ENCODE measurements at places on chromosomes 6 and 20.
A peak's percentile ranks its signal among the peaks of the same experiment; 100 is the strongest.

DNA sequence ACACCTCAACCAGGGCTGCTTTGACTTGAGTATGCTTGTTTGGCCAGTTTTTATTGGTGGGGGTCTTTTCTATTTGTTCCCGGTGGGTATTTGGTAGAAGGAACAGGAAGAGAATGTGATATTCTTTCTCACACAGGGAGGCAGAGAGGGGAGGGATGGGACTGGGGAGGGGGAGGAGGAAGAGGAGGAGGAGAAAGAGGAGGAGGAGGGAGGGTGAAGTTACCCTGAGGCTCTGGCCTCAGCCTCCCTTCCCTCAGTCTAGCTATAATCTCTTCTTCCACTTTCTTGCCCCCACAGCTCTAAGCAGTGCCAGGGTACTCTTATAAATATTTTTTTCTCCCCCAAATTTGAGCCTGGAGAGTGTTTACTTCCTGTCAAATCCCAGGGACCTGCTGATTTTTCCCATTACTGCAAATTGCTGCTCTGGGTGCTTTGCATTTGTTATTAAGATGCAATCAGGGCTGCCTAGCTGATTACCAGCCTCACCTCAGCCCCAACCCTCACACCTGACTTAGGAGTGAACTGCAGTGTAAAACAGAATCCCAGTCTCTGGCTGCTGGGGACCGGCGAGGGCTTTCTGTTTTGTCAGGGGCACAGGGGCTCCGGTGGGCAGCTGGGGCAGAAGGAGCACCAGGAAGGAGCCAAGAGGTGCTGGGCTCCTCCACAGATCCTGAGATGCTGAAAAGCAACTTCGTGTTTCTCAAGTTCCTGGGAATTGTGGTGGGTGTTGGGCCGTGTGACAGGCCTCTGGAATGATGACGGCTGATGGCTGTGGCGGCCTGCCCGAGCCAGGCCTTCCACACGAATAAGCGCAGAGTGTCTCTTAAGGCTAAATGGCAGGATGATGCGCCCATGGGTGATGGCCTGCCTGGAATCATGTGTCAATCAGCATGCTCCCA is 141.4 kb downstream of the CD83 start:
- H3K4me3 ChIP-seq, result no peak overlapping the region
- H3K4me1 ChIP-seq, result peaks cover 9% of the 10 kb centered on the region
- H3K27ac ChIP-seq, result no peak overlapping the region
- H3K27me3 ChIP-seq, result no peaks in the 10 kb centered on the region
- DNase-seq, result no peak

- H3K27me3 ChIP-seq, result no peaks in the 10 kb centered on the region
- DNase-seq, result no peak
- no peak overlapping the region for H3K27ac ChIP-seq
- no peaks in the 10 kb centered on the region for H3K36me3 ChIP-seq
- H3K4me1 ChIP-seq, result peaks cover 26% of the 10 kb centered on the region
Observed at GRCh38 chr20:61706259-61706961, 359.3 kb downstream of the TAF4 start.

- H3K27me3 ChIP-seq, result no peaks in the 10 kb centered on the region
- no peak overlapping the region for H3K4me3 ChIP-seq
- H3K4me1 ChIP-seq, result no peaks in the 10 kb centered on the region
- no peaks in the 10 kb centered on the region for H3K36me3 ChIP-seq
Observed at GRCh38 chr6:144347933-144348332, 62.8 kb downstream of the UTRN start.

DNA sequence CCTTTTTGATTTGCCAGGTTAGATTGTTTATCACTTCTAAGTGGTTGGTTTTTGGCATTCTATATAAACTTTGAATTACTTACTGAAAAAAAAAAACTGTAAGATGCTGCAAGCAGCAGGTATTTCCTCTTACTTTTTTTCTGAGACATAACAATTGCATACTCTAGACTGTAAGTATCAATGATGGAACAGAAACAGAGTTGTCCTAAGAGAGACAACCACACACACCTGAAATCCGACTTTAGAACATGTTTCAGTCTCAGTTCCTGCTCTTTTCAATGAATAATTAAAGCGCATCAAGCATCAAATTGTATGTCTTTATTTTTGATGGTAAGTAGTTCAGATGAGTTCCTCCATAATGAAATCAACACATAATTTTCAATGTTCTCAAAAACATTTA is 105.3 kb upstream of the KHDRBS2 start:
- no peak overlapping the region for H3K4me3 ChIP-seq
- no peaks in the 10 kb centered on the region for H3K4me1 ChIP-seq

DNA sequence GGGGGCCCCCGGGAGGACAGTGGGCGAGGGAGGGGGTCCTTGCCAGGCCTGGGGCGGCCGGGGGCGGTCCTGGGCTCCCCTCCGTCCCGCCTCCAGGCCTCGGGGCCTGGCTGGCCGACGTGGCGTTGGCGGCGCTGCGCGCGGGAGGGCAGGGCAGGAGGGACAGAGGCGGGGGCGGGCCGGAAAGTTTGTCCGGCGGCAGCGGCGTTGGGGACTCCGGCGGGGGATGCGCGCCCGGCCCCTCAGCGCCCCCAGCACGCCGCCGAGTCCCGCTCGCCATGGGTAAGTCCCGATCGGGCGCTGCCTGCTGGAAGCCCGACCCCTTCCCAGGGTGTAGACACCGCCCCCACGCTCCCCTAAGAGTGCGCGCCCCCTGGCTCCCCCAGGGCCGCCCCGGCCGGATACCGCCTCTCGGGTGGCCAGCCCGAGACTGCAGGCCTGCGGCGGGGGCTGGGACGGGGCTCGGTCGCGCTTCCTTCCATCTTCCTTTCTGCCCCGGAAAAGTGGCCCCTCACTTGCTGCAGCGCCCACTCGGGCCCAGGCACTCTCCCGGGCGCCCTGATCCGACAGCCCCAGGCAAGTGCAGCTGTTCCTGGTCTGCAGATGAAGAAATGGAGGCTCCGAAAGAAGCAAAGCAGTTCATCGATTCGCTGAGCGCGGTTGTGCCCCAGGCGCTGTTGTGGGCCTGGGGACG is at the start of gene SLC2A10:
Gene SLC2A10, plus strand, starts transcription at position 191 of the 694 bp plus-strand sequence. Its CDS starts 88 bp downstream, at position 279.
- H3K27ac ChIP-seq, result peak within 1 kb of the TSS; percentile 81
- no peaks in the 10 kb centered on the region for H3K27me3 ChIP-seq
- no peaks in the 10 kb centered on the region for H3K36me3 ChIP-seq
- no peak for DNase-seq
- peaks cover 19% of the 10 kb centered on the region for H3K4me1 ChIP-seq
- H3K4me3 ChIP-seq, result peak within 1 kb of the TSS; percentile 61

- H3K4me3 ChIP-seq, result no peak overlapping the region
- H3K27me3 ChIP-seq, result no peaks in the 10 kb centered on the region
- no peaks in the 10 kb centered on the region for H3K4me1 ChIP-seq
- H3K27ac ChIP-seq, result no peak overlapping the region
- H3K36me3 ChIP-seq, result no peaks in the 10 kb centered on the region
- DNase-seq, result no peak
Observed at GRCh38 chr6:45002390-45003105, 325.6 kb upstream of the RUNX2 start.

GRCh38 chr6:79614326-79615305 is 16.5 kb upstream of the SH3BGRL2 start:
- DNase-seq, result no peak
- H3K27ac ChIP-seq, result no peak overlapping the region
- H3K4me1 ChIP-seq, result peaks cover 2% of the 10 kb centered on the region

GRCh38 chr6:140160494-140160893 is 786.0 kb upstream of the CITED2 start:
- H3K27me3 ChIP-seq, result no peaks in the 10 kb centered on the region
- H3K4me3 ChIP-seq, result no peak overlapping the region
- H3K27ac ChIP-seq, result no peak overlapping the region
- DNase-seq, result no peak
- no peaks in the 10 kb centered on the region for H3K4me1 ChIP-seq

DNA sequence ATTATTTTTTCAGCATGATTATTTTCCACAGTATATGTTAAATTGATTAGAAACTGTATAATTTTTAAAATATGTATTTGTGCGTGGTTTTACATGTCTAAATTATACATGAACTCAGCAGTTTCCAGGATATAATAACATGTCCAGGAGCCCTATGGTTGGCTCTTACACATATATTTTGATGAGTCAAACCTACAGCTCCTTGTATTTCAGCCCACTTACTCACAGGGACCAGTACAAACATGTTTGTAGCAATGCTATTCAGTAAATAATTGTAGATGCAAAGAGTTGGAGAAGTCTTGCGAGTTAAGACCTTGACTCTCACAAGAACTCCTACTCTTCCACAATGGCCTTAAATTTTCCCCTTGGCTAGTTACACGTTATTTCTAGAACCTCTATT is 107.2 kb upstream of the SASH1 start:
- H3K27me3 ChIP-seq, result no peaks in the 10 kb centered on the region
- H3K27ac ChIP-seq, result no peak overlapping the region
- no peaks in the 10 kb centered on the region for H3K36me3 ChIP-seq
- H3K4me1 ChIP-seq, result no peaks in the 10 kb centered on the region
- no peak for DNase-seq
- H3K4me3 ChIP-seq, result no peak overlapping the region

DNA sequence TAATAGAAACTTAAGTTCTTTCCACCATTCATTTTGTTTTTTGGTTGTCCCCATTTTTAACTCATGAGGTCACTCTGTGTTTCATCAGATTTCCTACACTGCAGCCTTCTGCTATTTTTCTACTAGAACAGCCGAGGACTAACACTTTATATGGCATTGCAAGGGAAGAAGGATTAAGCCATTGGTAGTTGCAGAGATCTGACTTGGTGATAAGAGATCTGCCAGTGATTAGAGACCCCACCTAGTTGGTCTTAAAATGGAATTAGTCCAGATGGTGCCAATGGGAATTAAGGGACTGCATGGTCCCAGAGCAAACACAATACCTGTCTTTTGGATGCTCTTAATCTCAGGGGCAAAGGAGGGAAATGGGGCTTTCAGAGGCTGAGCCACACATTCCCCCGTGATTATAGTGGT is 125.5 kb upstream of the TMEM170B start:
- H3K27me3 ChIP-seq, result no peaks in the 10 kb centered on the region
- no peak overlapping the region for H3K27ac ChIP-seq
- no peaks in the 10 kb centered on the region for H3K4me1 ChIP-seq
- H3K4me3 ChIP-seq, result no peak overlapping the region

DNA sequence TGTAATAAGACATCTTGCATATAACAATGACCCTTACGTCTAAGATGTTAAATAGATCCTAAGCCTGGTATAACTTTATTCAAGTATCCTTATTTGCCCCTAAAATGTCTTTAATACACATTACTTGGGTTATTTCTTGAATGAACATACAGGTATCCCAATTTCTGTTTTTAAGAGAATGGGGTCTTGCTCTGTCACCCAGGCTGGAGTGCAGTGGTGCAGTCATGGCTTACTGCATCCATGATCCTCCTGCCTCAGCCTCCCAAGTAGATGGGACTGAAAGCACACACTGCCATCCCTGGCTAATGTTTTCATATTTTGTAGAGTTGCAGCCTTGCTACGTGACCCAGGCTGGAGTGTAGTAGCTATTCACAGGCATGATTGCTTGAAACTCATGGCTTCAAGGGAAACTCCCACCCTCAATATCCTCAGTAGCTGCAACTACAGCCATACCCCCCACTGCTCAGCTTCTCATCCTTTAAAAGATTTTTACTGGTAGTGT is 10.4 kb upstream of the ZNFX1 start:
- DNase-seq, result no peak
- H3K4me3 ChIP-seq, result no peak overlapping the region
- H3K27ac ChIP-seq, result no peak overlapping the region
- H3K27me3 ChIP-seq, result no peaks in the 10 kb centered on the region
- H3K36me3 ChIP-seq, result peaks cover 65% of the 10 kb centered on the region
